ENCODE measurements at places on chromosomes 16 and 17.

- no peak for DNase-seq
Observed at GRCh38 chr17:49334744-49335512, 27.1 kb downstream of the ZNF652 start.

- peak; percentile 74 for DNase-seq
Observed at GRCh38 chr17:29567554-29568330, 759 bp upstream of the TP53I13 start.

GRCh38 chr16:83888672-83889044 is 10.3 kb upstream of the MLYCD start:
- no peak for DNase-seq

- DNase-seq = no peak
Observed at GRCh38 chr17:76546556-76547182, 6.8 kb downstream of the PRCD start.

DNA sequence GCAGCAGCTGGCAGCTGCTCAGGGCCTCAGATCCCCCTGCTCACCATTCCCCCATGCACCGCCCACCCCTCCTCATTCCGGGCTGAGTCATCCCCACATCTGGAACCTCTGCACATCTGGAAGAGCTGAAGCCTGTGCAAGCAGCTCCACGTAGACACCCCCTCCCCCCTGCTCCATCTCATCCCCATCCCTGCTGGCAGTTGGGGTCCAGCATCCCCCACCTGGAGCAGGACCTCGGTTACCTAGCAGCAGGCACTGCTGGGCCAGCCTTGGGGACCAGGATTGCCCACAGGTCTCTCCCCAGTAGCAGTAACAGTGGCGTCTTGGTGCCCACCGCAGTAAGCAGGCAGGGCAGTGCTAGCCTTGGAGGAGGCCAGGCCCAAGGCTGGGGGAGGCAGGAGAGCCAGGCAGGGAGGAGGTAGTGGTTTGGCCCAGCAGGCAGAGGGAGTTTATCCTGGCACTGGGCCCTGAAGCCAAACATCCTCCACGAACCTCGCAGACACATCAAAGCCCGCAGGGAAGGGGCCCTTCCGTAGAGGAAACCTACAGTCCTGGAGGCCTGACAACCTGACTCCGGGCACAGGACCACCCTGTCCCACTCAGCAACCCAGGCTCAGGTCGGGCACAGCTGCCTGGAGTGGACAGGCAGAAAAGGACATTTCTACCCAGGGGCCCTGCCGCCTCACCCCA is 7.7 kb upstream of the TMEM92 start:
- no peak for DNase-seq

DNA sequence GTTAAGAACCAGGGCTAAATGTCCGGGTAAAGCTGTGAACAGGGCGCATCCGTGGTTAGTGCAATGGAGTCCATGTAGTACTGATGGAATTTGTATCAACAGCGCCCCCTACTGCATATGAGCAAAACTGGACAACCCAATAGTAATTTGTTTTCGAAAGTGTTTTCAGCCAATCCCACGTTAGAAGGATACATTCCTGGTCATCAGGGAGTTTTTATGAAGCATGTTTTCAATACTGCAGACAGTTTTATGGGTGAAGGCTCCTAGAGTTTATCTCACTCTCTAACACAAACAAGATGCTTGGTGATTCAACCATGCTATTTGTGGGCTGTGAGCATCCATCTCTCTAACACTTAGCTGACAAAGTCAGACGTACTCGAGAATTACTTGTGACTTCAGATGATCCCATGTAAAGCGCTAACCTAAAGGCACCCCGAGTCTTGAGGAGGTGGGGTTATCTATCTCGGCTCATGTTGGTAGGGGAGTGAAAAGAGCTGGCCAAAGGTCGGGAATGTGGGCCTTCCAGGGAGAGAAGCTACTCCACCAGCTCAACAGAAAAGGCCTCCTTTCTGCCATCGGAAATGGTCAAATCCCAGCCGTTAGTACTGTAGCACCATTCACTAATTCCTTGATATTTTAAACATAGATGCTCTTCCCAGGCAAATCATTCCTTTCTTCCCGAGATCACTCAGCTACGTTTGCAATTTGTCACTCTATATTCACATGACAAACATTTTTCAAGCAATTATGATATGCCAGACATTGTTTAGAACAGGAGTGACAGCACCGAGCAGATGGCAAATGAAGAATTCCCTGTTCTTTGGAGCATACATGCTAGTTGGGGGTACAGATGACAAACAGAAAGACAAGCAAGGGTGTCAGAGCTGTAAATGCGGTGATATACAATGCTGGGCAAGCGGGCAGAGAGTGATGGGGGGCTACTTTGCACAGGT is 46.9 kb upstream of the HNF1B start:
- peak; percentile 43 for DNase-seq
